ENCODE measurements at places on chromosomes 7 and 10. TPM values are rescaled to one million over a fixed set of nuclear protein-coding genes. Genes with fewer than 3 reads are reported as not detected.
A peak's percentile ranks its signal among the peaks of the same experiment; 100 is the strongest.

GRCh38 chr7:106869954-106870353 lies 4.9 kb downstream of the PIK3CG start:
- DNase-seq: no peak

GRCh38 chr7:112622159-112622715 lies 141.4 kb downstream of the LSMEM1 start:
- no peak for DNase-seq

The CABCOCO1 gene
- total RNA-seq: not detected

The CALHM1 gene
- total RNA-seq: not detected

The SLC39A12 gene
- not detected for total RNA-seq

DNA sequence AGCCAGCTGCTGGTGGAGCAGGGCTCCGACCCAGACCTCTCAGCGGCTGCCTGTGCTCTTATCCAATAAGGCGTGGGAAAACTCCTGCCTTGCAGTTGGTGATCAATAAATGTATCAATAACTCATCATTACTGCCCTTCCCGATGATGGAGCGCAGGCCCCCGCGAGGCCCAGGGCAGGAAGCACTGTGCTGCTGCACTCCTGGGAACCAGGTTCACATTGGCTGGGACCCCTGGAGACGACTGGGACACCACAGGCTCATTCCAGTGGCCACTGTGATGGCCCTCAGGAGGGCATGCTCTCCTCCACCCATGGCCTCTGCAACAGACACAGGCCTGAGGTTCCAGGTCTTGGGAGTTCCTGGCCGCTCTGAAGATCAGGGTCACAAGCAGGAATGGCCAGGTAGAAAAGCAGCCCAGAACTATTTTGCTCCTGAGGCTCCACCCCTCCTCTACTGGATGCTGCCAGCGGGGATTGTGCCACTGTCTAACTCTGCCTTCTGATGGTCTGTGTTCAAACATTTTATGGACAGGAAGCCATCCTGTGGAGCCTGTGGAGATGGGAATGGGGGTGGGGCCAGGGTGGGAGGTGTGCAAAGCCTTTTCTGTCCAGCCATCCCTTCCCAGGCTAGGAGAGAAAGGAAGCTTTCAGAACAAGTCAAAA lies 287.4 kb upstream of the ZMIZ1 start:
- DNase-seq: no peak

DNA sequence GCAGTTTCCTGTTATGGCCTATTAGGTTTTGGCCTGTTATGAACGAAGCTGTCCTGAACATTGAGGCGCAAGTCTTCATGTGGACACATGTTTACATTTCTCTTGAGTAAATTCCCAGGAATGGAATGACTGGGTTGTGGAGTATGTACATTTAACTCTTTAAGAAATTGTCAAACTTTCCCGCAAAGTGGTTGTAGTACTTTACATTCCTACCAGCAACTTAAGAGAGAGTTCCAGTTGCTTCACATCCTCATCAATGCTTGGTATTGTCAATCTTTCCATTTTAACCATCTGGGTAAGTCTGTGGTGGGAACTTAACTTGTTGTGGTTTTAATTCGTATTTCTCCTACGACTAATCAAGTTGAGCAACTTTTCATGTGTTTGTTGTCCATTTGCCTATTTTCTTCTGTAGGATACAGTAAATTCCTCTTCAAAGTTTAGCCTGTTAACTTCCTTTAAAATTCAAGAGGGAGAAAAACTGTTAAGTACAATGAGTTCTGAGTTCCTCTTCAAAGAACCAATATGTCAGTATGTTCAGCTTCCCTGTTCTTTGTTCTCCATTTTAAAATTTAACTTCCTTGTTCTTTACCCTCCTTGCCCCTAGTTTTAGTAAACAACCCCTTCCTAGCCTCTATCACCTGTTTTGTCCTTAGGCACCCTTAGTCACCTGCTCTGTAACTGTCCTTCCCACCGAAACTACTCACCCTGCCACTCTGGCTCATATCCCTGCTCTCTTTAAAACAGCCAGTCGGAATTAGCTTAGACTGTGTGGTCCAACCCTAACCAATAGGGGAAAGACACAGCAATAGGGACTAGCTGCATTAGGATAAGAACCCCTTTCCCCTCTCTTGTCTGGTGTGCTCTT lies 74.0 kb downstream of the FAM241B start:
- no peak for DNase-seq

The SORCS1 gene
- total RNA-seq: not detected

GRCh38 chr7:50792342-50793119 lies 9.8 kb upstream of the GRB10 start:
- peak; percentile 21 for DNase-seq

The VSTM2A gene
- not detected for total RNA-seq

The TRPV6 gene
- not detected for total RNA-seq

GRCh38 chr7:2689951-2690705 lies 2.1 kb downstream of the AMZ1 start:
- no peak for DNase-seq

The BTBD16 gene
- total RNA-seq: not detected

DNA sequence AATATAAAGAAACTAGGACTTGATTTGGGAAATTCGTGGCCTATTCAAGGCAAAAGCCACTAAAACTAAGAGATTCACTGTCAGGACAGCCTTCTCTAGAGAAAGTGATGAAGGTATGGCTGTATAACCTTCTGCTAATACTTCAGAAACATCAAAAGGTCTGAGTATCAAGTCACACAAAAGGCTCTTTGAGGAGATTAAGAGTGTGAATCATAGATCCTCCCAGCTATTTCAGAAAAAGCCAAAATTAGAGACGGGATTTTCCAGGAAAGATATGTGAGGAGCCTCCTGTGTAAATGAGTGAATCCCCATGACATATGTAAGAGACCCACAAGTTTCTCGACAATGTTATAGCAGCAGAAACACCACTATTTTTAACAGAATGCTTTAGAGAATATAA lies 56.2 kb downstream of the UBE3C start:
- no peak for DNase-seq

DNA sequence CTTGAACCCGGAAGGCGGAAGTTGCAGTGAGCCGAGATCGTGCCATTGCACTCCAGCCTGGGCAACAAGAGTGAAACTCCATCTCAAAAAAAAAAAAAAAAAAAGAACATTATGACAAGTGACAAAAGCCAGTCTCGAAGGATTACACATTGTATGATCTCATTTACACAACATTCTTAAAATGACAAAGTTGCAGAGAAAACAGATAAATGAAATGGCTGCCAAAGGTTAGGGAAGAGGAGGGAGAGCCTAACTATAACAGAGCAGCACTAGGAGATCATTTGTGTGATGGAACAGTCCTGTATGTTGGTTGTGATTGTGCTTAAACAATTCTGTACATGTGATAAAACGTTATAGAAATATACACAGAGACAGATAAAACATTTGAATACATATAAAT lies 16.2 kb upstream of the CPVL start:
- no peak for DNase-seq

DNA sequence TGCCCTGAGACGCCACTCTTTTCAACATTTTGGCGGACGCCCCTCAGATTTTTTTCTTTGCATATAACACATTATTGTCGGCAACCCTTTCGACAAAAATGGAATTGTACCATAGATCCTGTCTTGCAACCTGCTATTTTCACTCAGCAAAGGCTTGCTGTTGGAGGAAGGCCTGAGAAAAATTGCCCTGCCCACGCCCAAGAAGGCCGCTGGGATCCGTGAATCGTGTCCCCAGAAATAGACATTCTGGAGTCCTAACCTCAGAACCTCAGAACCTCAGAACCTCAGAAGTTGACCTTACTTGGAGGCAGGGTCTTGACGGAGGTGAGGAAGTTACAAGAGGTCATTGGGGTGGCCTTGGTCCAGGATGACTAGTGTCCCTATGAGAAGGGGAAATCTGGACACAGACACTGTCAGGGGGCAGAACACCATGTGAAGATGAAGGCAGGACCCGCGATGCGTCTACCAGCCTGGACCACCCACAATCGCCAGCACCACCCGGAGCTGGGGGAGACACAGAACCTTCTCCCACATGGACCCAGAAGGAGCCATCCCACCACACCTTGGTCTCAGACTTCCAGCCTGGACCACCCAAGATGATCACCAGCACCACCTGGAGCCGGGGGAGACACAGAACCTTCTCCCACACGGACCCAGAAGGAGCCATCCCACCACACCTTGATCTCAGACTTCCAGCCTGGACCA lies 19.1 kb upstream of the DNAAF5 start:
- DNase-seq: no peak

DNA sequence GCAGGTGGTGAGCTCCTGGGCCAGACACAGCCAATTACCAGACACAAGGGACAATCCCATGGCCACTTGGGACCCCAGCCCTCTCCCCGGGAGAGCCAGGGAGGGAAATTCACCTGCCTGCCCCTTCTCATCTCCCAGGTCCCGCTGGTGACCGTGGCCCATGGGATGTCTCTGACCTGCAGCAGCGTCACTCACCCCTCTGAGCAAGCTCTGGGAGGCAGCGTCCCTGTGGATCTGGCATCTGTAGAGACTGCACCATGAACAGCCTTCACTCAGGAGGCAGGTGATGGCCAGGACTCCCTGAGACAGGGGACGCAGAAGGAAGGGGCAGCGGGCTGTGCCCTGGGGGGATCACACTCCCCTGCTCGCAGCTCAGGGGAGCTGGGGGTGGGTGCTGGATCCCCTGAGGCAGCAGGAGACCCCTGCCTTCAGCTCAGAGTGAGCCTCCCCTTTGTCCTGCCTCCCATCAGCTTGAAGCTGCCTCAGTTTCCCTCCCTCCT lies 90.8 kb downstream of the FOXL3 start:
- DNase-seq: no peak

The NODAL gene
- total RNA-seq: not detected

The CYP2E1 gene
- total RNA-seq: 0.83 TPM

- no peak for DNase-seq
Measured at GRCh38 chr7:84294847-84295455, 100.4 kb upstream of the SEMA3A start.

The CCDC6 gene
- total RNA-seq: 23.7 TPM

DNA sequence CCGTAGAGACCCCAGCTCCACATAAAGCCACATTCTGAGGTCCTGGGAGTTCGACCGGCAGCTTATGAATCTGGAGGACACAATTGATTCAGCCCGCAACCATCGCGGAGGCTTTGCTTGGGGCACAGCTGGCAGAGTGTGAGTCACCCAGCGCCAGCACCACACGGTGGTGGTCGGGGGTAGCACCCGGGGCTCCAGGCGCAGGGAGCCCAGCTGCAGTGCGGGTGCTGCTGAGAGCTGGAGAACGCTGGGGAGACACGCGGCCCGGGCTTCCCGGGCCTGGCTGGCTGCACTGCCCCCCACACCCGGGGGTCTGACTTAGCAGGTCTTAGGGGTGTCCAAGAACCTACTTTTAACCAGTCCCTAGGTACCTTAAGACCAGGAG lies 87.9 kb downstream of the PAXIP1 start:
- DNase-seq: peak; percentile 35

The PTPRZ1 gene
- not detected for total RNA-seq

The AASS gene
- total RNA-seq: 0.86 TPM

DNA sequence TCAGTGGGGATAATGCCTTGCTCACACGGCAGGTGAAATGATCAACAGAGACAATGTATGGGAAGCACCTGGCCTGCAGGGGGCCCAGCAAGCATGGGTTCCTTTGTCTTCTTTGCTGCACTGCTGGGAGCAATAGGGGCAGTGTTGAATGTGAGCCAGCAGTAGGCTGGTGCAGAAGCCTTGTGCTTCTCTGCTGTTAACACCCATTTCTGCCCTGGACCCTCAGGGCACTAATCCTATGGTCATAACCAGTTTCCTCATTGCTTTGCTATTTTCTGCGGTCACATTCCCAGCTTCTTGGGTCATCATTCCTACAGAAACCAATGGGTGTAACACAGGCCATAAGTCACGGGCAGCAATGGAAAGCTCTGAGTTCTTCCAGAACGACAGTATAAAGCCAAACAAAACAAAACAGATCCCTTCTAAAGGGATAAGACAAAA lies 10.9 kb upstream of the LGI1 start:
- DNase-seq: no peak

Measured in CD8-positive, alpha-beta T cell (primary cell).